Suprapubic skin (tissue), 4 donors: ENCODE measurements at places on chromosomes 12 and 14. TPM values are rescaled to one million over a fixed set of nuclear protein-coding genes. Genes with fewer than 3 reads are reported as not detected.

GRCh38 chr12:105107171-105107493, 399 bp upstream of the WASHC4 start:
- DNase-seq: no peak

GRCh38 chr12:115273456-115273855, 589.5 kb upstream of the TBX3 start:
- no peak for DNase-seq

DNA sequence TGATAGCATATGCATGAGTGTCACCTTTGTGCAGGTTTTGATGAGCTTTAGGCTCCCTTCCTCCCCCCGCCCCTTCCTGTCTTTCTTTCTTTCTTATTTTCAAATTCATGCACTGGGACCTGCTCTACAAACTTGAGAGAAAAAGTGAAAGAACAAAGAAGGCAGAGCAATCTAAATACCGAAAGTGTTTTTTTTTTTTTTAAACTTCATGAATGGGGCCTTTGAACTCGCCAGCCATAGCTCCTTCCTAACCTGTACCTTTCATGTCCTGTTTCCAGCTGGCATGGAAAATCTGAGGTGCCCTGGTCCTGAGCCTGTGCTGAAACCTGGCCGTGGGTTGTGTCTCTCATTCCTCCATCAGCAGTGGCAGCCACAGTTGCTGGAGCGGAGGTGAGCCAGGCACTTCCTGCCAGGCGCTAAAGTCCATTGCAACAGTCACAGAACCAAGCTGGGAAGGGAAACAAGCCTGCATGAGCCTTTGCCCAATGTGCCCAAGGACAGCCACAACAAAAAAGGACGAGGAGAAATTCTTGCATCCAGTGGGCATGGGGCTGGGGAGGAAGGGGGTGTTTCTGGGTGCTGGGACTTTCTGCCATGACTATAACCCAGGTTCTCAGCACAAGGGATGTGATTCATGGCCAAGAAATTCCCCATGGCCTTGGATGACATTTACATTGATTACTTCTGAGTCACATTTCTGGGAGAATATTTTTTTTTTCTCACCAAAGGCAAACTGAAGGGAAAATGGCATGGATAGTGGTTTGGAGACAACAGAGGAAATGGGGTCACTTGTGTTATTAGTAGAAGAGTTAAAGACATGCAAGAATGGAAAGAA, 102.7 kb downstream of the TMEM30B start:
- DNase-seq: no peak

DNA sequence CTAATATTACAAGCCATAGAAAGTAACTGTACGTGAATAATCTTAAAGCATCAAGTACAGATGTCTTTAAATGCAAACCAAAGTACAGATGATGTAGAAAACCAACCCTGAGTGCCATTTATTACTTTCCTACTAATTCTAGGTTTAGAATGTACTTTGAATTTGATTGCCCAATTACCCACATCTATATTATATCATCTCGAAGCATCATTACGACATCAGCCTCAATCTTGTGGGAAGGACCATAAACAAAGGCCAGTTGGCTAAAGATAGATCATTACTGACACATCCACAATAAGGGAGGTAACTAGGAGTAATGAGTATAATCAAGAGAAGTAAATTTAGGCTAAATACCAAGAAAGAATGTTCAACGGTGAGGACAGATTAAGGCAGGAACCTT, 478.9 kb downstream of the BCAT1 start:
- DNase-seq: no peak

DNA sequence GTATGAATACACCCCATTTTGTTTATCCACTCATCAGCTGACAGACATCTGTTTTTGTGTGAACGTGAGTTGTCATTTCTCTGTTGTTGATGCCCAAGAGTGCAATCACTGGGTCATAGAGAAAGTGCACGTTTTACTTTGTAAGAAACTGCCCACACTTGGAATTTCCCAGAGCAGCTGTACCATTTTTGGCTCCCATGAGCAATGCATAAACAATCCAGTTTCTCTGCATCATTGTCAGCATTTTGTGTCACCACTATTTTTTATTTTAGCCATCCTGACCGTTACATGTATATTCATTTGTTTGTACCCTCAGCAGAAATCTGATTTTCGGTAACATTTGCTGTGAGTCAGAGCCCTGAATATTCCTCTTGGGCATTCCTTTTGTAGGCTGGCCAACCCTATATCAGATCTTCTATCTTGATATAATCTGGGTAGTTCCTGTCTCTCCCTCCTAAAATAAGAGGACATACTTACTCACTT, 62.7 kb downstream of the RBM19 start:
- no peak for DNase-seq

GRCh38 chr12:802242-803120, 50.1 kb downstream of the WNK1 start:
- DNase-seq: no peak

DNA sequence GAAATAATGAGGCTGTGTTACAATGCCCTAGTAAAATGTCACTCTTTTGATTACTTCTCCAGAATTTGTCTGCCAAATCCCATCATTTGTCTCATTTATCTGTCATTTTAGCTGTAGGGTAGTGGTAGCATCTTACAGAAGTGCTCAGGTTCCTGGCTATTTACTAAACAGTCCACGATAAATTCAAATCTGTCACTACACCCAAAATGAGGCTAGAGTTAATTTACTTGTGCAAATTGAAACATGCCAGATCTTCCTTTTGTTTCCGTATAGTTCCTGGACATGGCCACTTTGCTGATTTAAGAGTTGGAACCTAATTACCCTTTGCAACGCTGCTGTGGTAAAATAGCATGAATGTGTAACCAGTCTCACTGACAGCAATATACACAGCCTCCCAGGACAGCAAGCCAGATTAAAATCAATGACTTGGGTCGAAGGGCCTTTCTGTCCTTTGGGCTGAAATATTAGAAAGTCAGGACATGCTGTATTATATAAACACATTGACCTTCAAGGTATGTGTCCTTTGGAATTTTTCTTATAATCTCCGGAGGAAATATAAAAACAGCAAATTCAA, 485.4 kb downstream of the MDGA2 start:
- DNase-seq: no peak

- no peak for DNase-seq
Measured at GRCh38 chr14:65170318-65170717, 68.0 kb upstream of the MAX start.

- no peak for DNase-seq
Measured at GRCh38 chr14:105876829-105877228, 350.4 kb downstream of the TMEM121 start.

- no peak for DNase-seq
Measured at GRCh38 chr12:62192180-62192902, 67.9 kb upstream of the USP15 start.

- no peak for DNase-seq
Measured at GRCh38 chr14:86961106-86961716, 1031.8 kb downstream of the GALC start.

GRCh38 chr12:113649256-113649830, 177.7 kb upstream of the LHX5 start:
- no peak for DNase-seq

GRCh38 chr12:91561958-91562325, 379.3 kb upstream of the DCN start:
- DNase-seq: no peak

- no peak for DNase-seq
Measured at GRCh38 chr12:122969676-122970075, 3.4 kb upstream of the ABCB9 start.

GRCh38 chr12:124829708-124830304, 33.9 kb downstream of the SCARB1 start:
- DNase-seq: no peak

DNA sequence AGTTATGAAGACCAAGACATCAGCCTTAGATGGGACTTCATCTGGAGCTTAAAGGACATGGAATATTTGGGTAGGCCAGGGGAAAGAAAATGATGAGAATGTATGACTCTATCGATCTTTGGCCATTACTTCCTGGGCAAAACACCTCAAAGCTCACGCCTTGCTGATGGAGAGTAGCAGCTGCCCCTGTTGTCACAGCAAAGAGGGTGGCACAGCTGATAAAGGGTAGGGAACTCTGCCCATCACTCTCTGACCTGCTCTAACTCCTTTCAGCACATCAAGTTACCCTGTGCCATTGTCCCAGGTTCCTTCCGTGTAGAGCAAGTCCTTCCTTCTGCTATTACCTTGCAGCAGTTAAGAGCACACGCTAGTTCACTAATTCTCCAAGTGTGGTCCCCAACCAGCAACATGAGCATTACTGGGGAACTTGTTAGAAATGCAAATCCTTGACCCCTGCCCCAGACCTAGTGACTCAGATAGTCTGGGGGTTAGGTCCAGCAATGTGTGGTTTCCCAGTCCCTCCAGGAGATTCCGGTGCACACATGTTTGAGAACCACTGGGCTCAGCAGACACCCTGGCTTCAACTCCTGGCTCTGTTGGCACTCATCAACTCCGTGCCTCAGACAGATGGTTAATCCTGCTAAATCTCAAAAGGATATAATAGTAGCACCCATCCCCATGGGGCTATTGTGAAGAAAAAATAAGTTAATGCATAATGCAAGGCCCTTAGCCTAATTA, 93.7 kb upstream of the EEA1 start:
- no peak for DNase-seq

The C12orf60 gene
- not detected for total RNA-seq

The CCDC175 gene
- not detected for total RNA-seq

The SRRM4 gene
- total RNA-seq: not detected

The KLRD1 gene
- total RNA-seq: 0.76 TPM
